ENCODE measurements at places on chromosomes 6 and 20.

DNA sequence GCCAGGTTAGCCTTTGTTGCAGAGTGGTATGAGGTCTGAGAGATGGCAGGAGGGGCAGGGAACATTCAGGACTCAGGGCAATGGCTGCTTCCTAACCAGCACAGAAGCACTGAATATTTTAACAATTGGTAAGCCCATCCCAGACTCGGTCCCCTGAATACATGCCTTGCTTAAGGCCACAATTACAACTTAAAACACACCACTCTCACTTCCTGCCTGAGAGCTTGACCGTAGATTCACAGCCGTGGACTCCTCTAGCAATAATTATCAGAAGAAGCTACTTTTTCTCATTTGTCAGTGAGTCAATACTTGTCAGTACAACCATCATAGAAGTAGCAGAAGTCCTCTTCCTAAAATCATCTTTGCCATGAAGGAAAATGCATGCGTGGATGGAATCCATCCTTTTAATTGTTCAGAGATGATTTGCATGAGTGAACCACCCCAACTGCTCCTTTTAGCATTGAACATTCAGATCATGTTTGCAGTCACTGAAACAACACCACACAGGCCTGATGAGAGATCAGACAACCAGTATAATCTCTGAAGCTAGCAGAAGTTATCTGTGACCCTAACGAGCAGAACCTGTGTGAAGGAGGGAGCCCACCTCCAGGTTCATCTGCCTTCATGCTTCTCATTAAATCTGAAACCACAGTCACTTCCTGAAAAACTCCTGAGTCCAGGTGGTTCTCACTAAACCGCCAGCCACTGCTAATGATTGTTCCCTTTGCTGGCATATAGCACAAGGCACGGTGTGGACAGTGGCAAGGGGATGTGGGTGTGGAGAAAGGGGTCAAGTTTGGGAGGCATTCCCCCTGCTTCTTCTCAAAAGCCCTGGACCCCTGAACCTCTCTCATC is 333.9 kb upstream of the CNR1 start:
- no peaks in the 10 kb centered on the region for H3K4me1 ChIP-seq
- no peak for DNase-seq
- no peaks in the 10 kb centered on the region for H3K36me3 ChIP-seq
- no peaks in the 10 kb centered on the region for H3K27me3 ChIP-seq

- H3K27ac ChIP-seq, result no peak overlapping the region
- no peak overlapping the region for H3K4me3 ChIP-seq
- H3K36me3 ChIP-seq, result no peaks in the 10 kb centered on the region
- no peak for DNase-seq
- H3K27me3 ChIP-seq, result no peaks in the 10 kb centered on the region
Observed at GRCh38 chr6:9112544-9112943, 677.2 kb upstream of the SLC35B3 start.

- no peak for DNase-seq
- no peak overlapping the region for H3K4me3 ChIP-seq
- no peaks in the 10 kb centered on the region for H3K36me3 ChIP-seq
- H3K27me3 ChIP-seq, result no peaks in the 10 kb centered on the region
- peaks cover 18% of the 10 kb centered on the region for H3K4me1 ChIP-seq
Observed at GRCh38 chr20:47418069-47418757, 61.7 kb upstream of the ZMYND8 start.

DNA sequence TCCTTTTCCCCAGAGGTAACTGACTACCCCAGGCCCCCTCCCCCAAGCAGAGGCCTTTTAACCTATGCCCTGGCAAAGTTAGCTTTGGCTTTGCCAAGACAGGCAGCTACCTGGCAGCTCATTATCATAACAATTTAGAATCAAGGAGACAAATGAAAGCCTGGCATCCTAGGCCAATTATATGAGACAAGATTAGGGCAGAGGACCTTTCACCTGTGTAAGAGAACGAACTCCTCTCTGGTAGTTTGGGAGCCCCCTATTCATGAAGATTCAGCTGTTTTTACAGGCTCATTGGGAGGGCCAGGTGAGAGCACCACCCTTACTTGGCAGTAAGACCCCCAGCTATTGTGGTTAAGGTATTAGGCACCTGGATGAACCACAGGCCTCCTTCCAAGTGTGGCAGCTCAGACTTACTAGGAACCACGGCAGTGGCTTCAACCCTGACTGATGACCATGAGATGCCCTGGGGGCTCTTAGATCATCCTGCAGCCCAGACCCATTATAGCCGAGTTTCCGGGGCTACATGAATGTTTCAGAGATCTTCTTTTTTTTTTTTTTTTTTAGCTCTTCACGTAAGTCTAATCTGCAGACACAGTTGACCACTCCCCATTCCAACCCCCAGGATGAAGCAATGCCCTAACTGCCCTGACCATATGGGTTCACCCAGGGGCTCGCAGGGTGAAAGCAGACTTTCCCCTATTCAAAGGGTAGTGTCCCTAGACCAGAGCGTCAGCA is 56.2 kb downstream of the RAB44 start:
- H3K4me3 ChIP-seq, result no peak overlapping the region
- H3K27me3 ChIP-seq, result no peaks in the 10 kb centered on the region
- no peak for DNase-seq
- peaks cover 26% of the 10 kb centered on the region for H3K4me1 ChIP-seq
- peak overlapping the region; percentile 64 for H3K27ac ChIP-seq

DNA sequence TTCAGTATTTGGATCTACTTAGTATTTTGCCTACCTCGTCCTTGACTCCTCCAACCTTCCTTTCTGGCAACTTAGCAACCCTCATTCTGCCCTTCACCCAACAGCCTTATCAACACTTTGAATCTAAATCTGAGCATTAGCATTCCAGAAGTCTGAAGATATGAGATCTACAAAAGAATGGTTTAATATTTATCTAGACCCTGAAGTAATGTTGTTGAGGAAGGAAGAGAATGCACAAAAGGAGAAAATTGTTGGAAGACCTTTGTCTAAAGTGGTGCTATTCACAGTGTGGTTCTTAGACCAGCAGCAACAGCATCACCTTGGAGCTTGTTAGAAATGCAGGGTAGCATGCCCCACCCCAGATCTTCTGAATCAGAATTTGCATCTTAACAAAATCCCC is 198.2 kb upstream of the PLCB4 start:
- no peaks in the 10 kb centered on the region for H3K4me1 ChIP-seq
- no peaks in the 10 kb centered on the region for H3K36me3 ChIP-seq
- H3K27ac ChIP-seq, result no peak overlapping the region
- H3K27me3 ChIP-seq, result no peaks in the 10 kb centered on the region
- no peak overlapping the region for H3K4me3 ChIP-seq
- DNase-seq, result no peak

GRCh38 chr6:13432526-13433184 is 54.7 kb downstream of the GFOD1 start:
- no peak overlapping the region for H3K4me3 ChIP-seq
- H3K36me3 ChIP-seq, result no peaks in the 10 kb centered on the region
- no peak overlapping the region for H3K27ac ChIP-seq

- DNase-seq, result no peak
- no peak overlapping the region for H3K4me3 ChIP-seq
- no peaks in the 10 kb centered on the region for H3K4me1 ChIP-seq
- H3K36me3 ChIP-seq, result no peaks in the 10 kb centered on the region
- H3K27ac ChIP-seq, result no peak overlapping the region
Observed at GRCh38 chr6:45827952-45828530, 187.6 kb downstream of the CLIC5 start.

DNA sequence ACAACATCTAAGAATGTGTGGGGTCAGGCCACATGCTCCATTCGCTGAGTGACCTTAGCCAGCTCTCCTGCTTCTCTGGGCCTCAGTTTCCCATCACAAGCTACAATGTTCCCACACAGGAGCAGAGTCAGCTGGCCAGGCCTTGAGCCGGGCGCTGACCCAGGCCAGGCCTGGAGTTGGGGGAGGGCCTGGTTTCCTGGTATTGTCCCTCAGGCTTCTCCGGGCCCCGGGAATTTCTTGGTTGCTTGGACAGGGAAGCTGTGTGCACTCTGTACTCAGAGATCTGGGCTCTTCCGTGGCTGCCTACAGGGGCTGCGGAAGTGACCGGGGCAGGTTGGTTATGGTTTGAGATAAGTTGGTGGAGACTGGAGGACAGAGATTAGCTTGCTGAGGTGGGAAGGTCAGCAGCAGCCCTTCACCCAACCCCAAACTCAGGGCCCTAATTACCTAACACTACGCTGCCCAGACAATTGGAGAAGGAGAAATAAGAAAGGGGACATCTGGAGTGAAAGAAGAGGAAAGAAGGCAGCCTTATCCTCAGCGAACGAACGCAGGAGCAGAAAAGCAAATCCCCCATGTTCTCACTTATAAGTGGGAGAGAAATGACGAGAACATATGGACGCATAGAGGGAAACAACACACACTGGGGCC is 6.2 kb downstream of the TGM2 start:
- H3K36me3 ChIP-seq, result peaks cover 58% of the 10 kb centered on the region
- peak overlapping the region; percentile 63 for H3K27ac ChIP-seq
- no peak for DNase-seq
- H3K27me3 ChIP-seq, result no peaks in the 10 kb centered on the region

DNA sequence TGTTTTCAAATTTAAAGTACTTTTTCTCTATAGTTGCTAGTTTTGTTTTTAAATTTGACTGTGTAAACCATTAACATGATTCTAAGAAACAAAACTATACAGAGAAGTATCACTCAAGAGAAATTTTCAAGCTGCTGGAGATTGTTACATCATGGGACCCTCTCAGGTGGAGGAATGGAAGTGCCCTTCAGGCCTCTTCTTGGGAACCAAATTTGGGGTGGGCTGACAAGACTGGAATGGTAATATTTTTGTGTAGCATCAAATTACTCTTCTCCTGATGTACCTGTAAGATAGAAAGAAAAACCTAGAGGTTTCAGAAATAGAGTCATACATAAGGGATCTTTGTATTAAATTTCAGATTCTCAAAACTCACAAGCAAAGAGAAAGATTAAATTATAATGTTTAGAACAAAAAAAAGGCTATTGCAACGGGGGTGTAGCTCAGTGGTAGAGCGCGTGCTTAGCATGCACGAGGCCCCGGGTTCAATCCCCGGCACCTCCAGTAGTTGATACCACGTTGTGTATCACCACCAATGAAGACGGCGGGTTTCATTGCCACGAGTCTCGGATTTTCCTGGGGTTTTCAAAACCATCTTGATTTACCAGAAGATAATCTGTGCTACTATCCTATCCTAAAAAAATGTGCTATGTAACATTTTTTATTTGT is 193.7 kb downstream of the GPX5 start:
- H3K4me3 ChIP-seq, result no peak overlapping the region
- H3K4me1 ChIP-seq, result no peaks in the 10 kb centered on the region
- H3K27ac ChIP-seq, result no peak overlapping the region

- H3K4me3 ChIP-seq, result no peak overlapping the region
- H3K4me1 ChIP-seq, result no peaks in the 10 kb centered on the region
- DNase-seq, result peak; percentile 25
- no peak overlapping the region for H3K27ac ChIP-seq
Observed at GRCh38 chr20:63027922-63028389, 21.2 kb upstream of the BHLHE23 start.

- no peaks in the 10 kb centered on the region for H3K4me1 ChIP-seq
- H3K27me3 ChIP-seq, result no peaks in the 10 kb centered on the region
- peak; percentile 94 for DNase-seq
- H3K4me3 ChIP-seq, result no peak overlapping the region
Observed at GRCh38 chr6:11770546-11771466, 7.8 kb downstream of the ADTRP start.

GRCh38 chr20:1819311-1820137 is 75.7 kb upstream of the SIRPA start:
- H3K4me1 ChIP-seq, result peaks cover 18% of the 10 kb centered on the region
- no peak overlapping the region for H3K4me3 ChIP-seq
- H3K27me3 ChIP-seq, result no peaks in the 10 kb centered on the region
- no peaks in the 10 kb centered on the region for H3K36me3 ChIP-seq

DNA sequence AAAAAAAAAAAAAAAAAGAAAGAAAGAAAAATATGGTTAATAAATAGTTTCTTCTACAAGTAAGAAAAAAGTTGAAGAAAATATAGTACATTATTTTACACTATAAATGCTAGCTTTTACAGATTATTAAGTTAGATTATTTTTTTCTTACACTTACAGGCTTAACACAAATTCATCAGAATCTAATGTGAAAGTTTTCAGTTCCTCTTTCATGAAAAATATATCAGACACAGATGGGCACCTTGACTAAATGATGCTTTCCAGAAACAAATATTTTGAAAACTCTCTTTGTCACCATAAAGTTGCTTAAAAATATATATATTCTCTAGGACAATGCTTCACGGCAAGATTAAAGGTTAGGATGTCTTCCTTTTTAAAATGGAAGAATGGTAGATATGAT is 321.8 kb upstream of the HSF2 start:
- H3K27ac ChIP-seq, result no peak overlapping the region
- no peak for DNase-seq
- H3K4me1 ChIP-seq, result no peaks in the 10 kb centered on the region
- H3K36me3 ChIP-seq, result no peaks in the 10 kb centered on the region
- H3K4me3 ChIP-seq, result no peak overlapping the region

GRCh38 chr20:56706867-56707360 is 77.8 kb downstream of the TFAP2C start:
- no peak for DNase-seq
- H3K27ac ChIP-seq, result no peak overlapping the region
- no peaks in the 10 kb centered on the region for H3K36me3 ChIP-seq
- H3K4me1 ChIP-seq, result no peaks in the 10 kb centered on the region

GRCh38 chr20:19121463-19121862 is 91.0 kb upstream of the SLC24A3 start:
- no peaks in the 10 kb centered on the region for H3K27me3 ChIP-seq
- no peak for DNase-seq
- H3K27ac ChIP-seq, result no peak overlapping the region
- no peaks in the 10 kb centered on the region for H3K4me1 ChIP-seq
- H3K4me3 ChIP-seq, result no peak overlapping the region
- no peaks in the 10 kb centered on the region for H3K36me3 ChIP-seq

- H3K4me3 ChIP-seq, result no peak overlapping the region
- H3K27me3 ChIP-seq, result no peaks in the 10 kb centered on the region
- no peak overlapping the region for H3K27ac ChIP-seq
- H3K36me3 ChIP-seq, result no peaks in the 10 kb centered on the region
- DNase-seq, result peak; percentile 67
Observed at GRCh38 chr20:62740286-62741141, 31.9 kb downstream of the NTSR1 start.

GRCh38 chr6:110322151-110322873 is 35.8 kb downstream of the METTL24 start:
- no peak for DNase-seq
- no peaks in the 10 kb centered on the region for H3K4me1 ChIP-seq
- H3K27ac ChIP-seq, result no peak overlapping the region
- H3K4me3 ChIP-seq, result no peak overlapping the region
- peaks cover 1% of the 10 kb centered on the region for H3K27me3 ChIP-seq

DNA sequence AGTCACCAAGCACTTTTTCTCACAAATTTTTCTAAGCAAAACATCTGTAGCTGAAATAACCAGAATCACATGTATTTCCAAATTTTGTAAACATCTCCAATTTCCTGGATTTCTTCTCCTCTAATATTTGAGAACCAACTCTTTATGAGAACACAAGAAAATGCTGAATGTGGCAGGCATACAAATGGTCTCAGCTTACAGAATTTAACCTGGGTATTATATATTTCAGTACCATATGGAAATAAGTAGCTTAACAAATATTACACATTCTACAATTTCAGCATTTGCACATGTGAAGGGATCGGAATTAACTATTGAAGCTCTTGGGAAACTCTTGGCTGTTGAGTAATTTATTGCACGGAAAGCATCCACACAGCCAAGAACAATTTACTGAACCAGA is 92.5 kb downstream of the TBXT start:
- no peak overlapping the region for H3K4me3 ChIP-seq
- no peaks in the 10 kb centered on the region for H3K27me3 ChIP-seq
- no peak for DNase-seq
- no peak overlapping the region for H3K27ac ChIP-seq
- no peaks in the 10 kb centered on the region for H3K4me1 ChIP-seq
